ENCODE measurements at places on chromosomes 6 and 20.
A peak's percentile ranks its signal among the peaks of the same experiment; 100 is the strongest.

DNA sequence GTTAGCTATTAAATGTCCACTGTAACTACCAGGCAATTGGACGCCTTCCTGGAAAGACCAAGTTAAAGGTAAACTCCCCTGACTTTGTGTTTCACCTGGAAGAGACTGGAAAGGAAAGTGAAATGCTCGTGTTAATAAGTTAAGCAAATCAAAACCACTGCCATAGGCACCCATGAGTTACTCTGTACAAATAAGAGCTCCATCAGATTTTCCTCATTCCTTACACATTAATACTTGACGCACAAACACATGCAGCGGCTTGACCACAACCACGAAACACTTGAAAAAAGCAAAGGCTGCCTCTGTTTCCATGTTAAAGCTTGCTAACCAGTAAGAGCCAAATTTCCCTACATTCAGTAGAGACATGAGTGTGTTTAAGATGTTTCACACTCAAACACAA is 19.8 kb downstream of the GCM1 start:
- no peak for DNase-seq

DNA sequence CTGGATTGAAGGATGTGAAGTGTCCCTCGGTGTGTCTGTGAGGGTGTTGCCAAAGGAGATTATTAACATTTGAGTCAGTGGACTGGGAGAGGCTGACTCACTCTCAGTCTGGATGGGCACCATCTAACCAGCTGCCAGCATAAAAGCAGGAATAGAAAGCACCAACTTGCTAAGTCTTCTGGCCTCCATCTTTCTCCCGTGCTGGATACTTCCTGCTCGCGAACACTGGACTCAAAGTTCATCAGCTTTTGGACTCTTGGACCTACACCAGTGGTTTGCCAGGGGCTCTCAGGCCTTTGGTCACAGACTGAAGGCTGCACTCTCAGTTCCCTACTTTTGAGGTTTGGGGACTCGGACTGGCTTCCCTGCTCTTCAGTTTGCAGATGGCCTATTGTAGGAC is 220.3 kb upstream of the LRFN2 start:
- no peak for DNase-seq

GRCh38 chr6:158628542-158628941 is 16.0 kb downstream of the DYNLT1 start:
- no peak for DNase-seq

- no peak for DNase-seq
Observed at GRCh38 chr6:122647765-122648164, 37.6 kb downstream of the PKIB start.

DNA sequence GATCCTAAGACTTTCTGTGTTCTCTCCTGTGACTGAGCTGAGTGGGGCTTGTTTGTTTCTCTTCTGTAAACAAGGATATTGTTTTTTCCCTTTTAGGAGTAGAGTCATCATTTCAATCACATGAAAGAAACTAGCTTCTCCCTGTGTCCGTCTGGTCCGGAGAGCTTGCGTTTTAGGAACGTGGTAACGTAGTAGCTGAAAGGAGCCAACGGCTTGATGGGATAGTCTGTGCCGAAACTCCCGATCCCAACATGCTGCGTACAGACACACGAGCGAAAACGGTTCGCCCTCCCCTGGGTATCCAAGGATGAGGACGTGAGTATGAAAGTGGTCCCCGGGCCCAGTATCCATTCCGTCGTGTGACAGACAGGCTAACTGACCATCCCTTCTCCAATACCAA is 146.5 kb downstream of the ZMYND8 start:
- DNase-seq: no peak

DNA sequence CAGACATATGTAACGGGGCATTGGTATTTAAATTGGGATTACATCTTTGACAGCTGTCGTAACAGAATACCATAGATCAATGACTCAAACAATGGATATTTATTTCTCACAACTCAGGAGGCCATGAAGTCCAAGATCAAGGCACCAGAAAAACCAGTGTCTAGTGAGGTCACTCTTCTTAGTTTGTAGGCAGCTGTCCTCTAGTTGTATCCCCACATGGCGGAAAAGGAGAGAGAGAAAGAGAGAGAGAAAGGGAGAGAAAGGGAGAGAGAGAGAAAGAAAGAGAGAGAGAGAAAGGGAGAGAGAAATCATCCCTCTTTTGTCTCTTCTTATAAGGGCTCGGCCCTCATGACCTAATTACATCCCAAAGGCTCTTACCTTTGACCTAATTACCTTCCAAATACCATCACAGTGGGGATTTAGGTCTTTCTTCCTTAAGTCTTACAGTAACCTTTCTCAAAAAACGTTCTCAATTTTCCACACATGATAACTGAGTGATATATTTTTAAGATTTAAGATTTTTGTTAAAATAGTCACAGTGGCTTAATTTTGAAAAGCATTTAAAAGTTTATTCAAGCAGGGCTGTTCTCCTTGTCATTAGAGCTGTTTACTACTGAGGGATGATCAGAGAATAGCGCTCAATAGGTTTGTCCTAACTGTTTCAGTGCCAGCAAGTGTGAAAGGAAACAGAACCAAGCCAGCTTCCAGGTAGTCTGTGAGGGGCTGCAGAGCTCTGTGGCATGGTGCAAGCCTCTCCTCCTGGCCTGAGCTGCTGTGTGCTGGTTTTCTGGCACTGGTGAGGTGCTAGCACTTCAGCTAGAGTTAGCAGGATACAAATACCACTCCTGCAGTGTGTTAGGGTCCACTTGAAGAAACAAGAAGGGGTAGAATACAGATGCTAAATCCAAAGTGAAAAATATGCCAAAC is 79.0 kb downstream of the IMPG1 start:
- no peak for DNase-seq

GRCh38 chr20:45039475-45039820 is 61.5 kb downstream of the KCNS1 start:
- DNase-seq: no peak

GRCh38 chr6:100452998-100453397 is 11.7 kb downstream of the SIM1 start:
- DNase-seq: no peak

DNA sequence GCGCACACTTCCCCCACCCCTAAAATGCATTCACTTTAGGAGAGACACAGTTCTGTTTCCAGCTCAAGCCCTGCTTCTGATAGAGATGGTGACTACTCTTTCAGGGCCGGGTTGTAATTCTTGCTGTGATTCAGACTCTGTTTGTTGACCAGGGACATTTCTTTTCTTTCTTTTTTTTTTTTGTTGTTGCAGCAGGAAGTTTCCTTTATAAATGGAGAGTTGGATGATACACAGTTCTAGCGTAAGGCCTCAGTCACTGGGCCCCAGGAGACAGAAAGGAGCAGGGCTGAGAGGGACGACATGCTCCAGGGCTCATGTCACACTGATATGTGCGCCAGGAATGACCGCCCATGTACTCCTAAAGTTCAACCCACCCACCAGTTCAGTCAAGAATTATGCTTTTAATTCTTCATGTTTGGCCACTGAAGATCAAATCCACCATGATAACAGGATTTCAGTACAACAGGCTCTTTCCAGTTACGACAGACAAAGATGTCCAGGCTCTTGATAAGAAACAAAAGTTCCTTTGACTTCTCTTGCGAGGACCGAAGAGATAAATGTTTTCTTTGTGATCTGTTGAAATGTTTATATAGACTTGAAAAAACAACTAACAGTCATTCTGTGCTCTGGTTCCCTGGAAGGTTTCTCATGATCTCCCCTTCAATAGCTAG is 142.5 kb downstream of the CD164 start:
- no peak for DNase-seq

DNA sequence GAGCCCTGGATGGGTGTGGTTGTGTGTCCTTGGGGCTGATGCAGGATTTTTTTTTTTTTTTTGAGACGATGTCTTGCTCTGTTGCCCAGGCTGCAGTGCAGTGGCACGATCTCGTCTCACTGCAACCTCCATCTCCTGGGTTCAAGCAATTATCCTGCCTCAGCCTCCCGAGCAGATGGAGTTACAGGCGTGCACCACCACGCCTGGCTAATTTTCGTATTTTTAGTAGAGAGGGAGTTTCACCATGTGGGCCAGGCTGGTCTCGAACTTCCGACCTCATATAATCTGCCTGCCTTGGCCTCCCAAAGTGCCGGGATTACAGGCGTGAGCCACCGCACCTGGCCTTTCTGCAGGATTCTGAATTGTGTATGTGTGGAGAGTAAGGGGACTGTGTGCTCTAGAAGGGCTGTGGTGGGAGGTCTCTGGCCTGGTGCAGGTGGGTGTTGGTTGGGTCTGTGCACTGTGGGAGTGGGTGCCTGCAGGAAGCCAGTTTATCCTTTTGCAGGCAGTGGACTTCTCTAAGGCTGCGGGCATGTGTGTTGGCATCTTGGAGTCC is 11.0 kb upstream of the ID1 start:
- DNase-seq: no peak

- DNase-seq: no peak
Observed at GRCh38 chr6:150720774-150721233, 121.1 kb downstream of the PLEKHG1 start.

GRCh38 chr6:7143476-7143974 is 35.8 kb downstream of the RREB1 start:
- DNase-seq: no peak

- DNase-seq: no peak
Observed at GRCh38 chr6:41344876-41345275, 9.5 kb downstream of the NCR2 start.

GRCh38 chr6:160992061-160992979 is 751 bp downstream of the MAP3K4 start:
- peak; percentile 14 for DNase-seq

- no peak for DNase-seq
Observed at GRCh38 chr6:82131441-82131840, 116.1 kb downstream of the IBTK start.

GRCh38 chr6:51099201-51099600 is 280.5 kb downstream of the TFAP2B start:
- no peak for DNase-seq

GRCh38 chr6:33276581-33276863 is 401 bp upstream of the B3GALT4 start:
- no peak for DNase-seq

GRCh38 chr20:22686097-22686496 is 101.7 kb upstream of the FOXA2 start:
- no peak for DNase-seq

DNA sequence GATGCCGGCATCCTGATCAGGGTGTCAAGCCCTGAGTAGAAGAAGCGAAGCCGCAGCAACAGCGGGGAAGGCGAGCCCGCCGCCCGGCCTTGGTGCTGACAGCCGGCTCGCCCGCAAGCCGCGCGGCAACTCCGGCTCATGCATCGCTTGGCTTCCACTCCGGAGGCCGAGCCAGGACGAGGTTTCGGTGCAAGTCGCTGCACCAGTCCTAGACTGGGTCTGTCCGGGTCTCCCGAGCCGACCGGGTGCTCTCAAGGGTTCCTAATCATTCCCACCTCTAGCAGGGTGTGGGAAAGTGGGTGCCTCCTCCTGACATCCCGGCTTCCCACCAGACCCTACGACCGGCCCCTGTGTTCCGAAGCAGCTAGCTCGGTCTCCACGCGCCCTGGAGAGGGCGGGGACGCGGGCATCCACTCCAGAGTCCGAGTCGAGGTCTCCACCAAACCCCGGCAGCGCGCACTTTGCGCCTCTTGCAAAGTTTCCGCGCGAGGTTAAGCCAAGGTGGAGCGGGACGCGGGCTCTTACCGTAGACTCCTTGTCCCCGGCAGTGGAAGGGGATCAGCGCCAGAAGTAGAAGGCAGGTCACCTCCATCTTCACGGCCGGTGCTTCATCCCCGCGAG is 1.4 kb downstream of the MDGA1 start:
- no peak for DNase-seq

GRCh38 chr6:34788111-34788510 is 3.8 kb upstream of the BLTP3A start:
- DNase-seq: no peak

DNA sequence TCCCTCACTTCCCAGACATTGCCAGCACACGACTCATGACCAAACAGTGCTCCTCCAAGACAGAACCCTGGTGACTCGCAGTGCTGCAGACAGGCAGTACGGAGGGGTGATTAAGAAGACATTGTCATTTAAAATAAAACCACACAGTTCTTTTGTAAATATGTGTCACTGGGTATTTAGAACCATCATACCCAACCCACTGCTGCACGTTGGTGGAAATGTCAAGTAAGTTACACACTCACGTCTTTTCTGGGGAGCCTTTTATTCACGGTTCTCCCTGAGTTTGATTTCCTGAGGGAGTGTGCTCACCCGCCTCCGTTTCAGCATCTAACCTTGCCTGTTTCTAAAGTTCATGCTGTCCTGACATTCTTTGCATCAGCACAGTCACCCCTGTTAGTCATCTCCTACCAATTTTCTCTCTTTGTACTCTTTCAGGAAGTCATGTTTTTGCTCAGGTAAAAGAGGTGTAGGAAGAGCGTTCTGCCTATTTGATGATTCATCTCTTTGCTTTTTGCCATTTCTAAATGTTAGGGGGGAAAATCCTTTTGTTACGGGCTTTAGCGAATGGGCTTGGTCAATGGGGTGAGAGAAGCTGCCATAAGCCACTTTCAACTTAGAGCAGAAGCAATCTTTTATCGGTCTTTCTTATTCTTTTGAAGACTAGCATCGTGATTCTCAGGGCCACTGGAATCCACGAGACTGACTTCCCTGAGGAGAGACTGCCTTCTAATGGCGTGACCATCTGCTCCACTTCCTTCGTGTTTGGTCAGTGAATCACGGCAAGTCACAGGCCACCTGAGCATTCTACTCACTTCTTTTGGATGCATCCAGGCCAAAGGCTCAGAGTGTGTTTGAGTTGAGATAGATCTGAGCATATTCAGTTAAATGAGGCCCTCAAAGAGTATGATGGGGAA is 512.8 kb upstream of the JARID2 start:
- peak; percentile 57 for DNase-seq

DNA sequence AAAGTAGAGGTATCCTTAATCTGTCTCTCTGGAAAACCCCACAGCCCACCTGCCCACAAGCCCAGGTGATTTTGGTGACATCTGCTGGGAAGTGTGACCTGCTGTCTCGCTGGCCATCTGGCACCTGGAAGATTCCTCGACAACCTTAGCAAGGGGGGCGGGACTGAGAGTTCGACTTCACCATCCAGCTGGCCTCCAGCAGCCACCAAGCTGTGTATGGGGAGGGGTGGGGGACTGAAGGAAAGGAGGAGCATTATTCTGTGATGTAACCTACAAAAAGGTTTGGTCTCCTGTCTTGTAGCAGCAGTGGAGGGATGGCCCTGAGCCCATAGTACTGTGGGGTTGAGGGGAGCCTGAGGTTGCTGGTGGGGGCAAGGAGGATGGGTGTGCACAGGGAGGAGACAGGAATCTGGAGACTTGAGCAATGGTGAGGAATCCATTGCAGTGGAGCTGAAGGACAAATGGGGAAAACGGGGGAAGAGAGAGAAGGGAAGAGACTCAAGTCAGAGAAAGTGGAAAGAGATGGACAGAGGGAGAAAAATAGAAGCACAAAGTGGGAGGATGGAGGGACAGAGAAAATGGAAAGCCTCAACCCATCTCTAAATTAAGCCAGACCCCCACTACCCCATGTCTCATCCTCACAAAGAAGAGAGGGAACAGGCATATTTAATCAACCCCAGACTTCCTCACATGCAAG is 4.0 kb downstream of the LY6G6F start:
- DNase-seq: no peak

- no peak for DNase-seq
Observed at GRCh38 chr6:162871966-162872365, 144.2 kb downstream of the PACRG start.

GRCh38 chr6:16740097-16740496 is 21.2 kb downstream of the ATXN1 start:
- no peak for DNase-seq

Data from activated CD8-positive, alpha-beta memory T cell treated with anti-CD3 and anti-CD28 coated beads for 4 hours (primary cell).